ENCODE measurements at places on chromosomes 11 and 22.
A peak's percentile ranks its signal among the peaks of the same experiment; 100 is the strongest.

GRCh38 chr11:843086-843734, 558 bp downstream of the TSPAN4 start:
- H3K36me3 ChIP-seq, result peaks cover 8% of the 10 kb centered on the region
- H3K27me3 ChIP-seq, result peaks cover 13% of the 10 kb centered on the region
- DNase-seq, result peak; percentile 47
- H3K4me1 ChIP-seq, result peaks cover 40% of the 10 kb centered on the region
- no peak overlapping the region for H3K27ac ChIP-seq

DNA sequence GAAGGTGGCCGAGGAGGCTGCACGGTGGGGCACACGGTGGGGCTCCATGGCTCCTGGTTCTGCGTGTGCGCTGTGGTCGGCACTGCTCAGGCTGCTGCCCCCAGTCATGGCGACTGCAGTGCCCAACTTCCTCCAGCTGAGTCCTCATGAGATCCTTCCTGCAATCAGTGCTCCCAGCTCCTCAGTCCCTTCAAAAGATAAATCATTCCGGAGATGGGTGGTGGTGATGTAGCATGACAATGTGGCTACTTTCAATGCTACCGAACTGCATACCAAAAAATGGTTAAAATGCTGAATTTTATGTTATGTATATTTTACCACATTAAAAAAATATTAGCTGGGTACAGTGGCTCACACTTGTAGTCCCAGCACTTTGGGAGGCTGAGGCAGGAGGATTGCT, 14.1 kb upstream of the VPREB1 start:
- no peak overlapping the region for H3K27ac ChIP-seq
- no peaks in the 10 kb centered on the region for H3K36me3 ChIP-seq
- peaks cover 94% of the 10 kb centered on the region for H3K27me3 ChIP-seq
- H3K4me3 ChIP-seq, result no peak overlapping the region
- no peaks in the 10 kb centered on the region for H3K4me1 ChIP-seq

DNA sequence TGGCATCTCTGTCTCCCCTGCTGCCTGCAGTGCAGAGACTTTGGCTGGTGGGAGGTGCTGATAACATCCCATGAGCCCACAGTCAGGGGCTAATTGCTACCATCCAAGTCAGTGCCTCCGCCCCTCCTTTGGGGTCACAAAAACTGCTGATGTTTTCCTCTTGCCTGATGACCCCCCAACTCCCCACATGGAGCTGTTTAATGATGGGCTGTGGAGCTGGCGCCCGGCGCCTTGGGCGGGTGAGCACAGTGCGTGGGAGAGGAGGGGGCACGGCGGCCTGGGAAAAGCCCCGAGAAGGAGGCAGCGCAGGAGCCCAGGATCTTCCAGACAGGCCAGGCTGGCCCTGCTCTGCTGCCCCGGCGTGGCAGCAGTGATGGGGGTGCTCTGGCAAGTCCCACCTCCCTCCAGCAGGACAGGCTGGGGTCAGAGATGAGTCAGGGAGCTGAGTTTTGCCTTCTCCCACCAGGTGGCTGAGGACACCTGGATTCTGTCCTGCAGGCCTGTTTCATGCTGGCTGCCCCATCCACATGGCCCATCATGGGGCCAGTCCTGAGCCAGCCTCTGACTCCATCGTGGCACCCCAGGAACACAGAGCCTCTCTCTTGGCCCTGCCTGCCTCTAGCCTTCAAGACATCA, 43.8 kb downstream of the NECTIN1 start:
- peaks cover 81% of the 10 kb centered on the region for H3K4me1 ChIP-seq
- peak overlapping the region; percentile 28 for H3K4me3 ChIP-seq
- H3K27ac ChIP-seq, result peak overlapping the region; percentile 85
- no peaks in the 10 kb centered on the region for H3K36me3 ChIP-seq

DNA sequence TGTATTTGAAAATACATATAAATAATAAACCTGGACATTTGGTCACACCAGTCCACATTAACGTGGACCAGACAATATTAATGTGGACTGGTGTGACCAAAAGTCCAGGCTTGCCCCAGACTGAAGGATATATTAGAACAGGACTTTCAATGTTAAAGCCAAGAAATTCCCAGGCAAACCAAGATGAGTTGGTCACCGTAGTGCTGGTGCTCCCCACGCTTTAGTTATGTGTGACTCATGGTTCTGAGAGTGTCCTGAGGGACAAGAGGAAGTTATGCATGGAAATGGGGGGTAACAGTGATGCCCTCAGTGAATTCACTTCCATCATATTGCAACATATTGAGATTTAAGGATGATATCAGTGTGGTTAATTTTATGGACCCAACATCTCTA, 31.4 kb downstream of the POU2AF1 start:
- no peak overlapping the region for H3K4me3 ChIP-seq
- peaks cover 9% of the 10 kb centered on the region for H3K27me3 ChIP-seq
- DNase-seq, result no peak
- no peak overlapping the region for H3K27ac ChIP-seq
- peaks cover 15% of the 10 kb centered on the region for H3K4me1 ChIP-seq
- no peaks in the 10 kb centered on the region for H3K36me3 ChIP-seq

DNA sequence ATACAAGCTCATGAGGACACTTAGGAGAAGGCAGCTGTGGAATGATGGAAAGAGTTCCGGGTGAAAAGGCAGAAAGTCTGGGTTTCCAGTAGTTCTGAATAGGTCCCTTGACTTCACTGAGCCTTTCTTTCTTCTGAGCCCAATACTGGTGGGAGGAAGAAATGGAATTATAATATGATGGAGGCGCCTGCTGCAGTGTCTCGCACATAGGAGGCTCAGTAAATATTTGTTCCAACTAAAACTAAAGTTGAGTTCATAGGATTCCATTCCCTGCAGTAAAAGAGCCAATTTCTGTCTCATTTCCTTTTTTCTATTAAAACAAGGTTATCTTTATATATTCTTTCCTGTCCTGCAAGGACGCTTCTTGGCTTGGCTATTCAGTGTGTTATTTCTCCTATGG, 5.2 kb upstream of the CLMP start:
- H3K27me3 ChIP-seq, result peaks cover 9% of the 10 kb centered on the region
- H3K36me3 ChIP-seq, result no peaks in the 10 kb centered on the region
- H3K4me1 ChIP-seq, result peaks cover 85% of the 10 kb centered on the region
- H3K27ac ChIP-seq, result no peak overlapping the region

DNA sequence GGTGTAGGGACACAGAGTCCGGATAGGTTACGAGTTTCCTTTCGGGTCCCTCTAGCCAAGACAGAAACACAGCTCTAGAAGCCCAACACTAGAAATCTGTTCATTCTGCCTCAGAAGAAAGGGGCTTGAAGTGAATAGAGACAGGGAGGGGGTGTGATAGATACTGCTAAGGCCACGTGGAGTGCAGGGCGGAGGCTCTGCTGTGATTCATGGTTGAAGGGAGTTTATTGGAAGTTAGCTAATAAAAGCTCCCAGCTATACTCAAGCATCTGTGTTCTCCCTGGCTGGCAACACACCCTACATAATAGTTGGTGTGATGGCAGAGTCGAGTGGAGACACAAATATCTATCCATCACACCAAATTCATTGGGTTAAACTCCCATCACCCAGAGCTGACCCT, 337.4 kb downstream of the CADM1 start:
- peaks cover 14% of the 10 kb centered on the region for H3K27me3 ChIP-seq
- peak overlapping the region; percentile 2 for H3K4me3 ChIP-seq
- DNase-seq, result no peak
- peaks cover 6% of the 10 kb centered on the region for H3K36me3 ChIP-seq
- no peak overlapping the region for H3K27ac ChIP-seq

DNA sequence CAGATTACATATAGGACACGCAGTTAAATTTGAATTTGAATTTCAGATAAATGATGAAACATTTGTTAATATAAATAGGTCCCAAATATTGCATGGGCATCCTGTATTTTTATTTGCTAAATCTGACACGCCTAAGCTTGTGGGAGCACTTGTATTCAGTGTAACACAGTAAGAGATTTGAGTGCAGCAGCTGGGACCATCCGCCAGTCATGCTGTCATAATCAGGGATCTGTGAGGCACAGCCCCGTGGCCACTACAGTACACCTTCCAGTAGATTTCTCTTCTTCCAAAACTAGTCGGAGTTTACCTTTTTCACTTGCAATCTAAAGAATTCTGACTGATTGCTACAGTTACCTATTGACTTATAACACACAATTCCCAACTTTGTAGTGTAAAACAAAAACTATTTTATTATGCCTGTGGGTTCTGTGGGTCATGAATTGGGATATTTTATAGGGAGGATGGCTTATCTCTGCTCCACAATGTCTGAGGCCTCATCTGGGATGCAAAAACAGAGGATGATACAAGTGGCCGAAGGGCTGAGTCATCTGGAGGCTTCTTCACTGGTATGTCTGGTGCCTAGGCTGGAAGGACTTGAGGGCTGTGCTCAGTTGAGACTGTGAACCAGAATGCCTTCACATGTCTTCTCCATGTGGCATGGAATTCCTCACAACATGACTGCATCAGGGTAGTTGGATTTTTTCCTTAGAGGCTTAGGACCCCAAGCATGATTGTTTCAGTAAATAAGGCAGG, 74.1 kb downstream of the PRSS23 start:
- H3K36me3 ChIP-seq, result peaks cover 18% of the 10 kb centered on the region
- H3K4me1 ChIP-seq, result peaks cover 20% of the 10 kb centered on the region
- no peak for DNase-seq
- no peak overlapping the region for H3K27ac ChIP-seq

- H3K36me3 ChIP-seq, result peaks cover 71% of the 10 kb centered on the region
- H3K27ac ChIP-seq, result no peak overlapping the region
- H3K4me3 ChIP-seq, result no peak overlapping the region
- H3K27me3 ChIP-seq, result peaks cover 4% of the 10 kb centered on the region
Measured at GRCh38 chr22:45828841-45829240, 148.1 kb downstream of the WNT7B start.

GRCh38 chr11:108562746-108563581, 30.6 kb downstream of the EXPH5 start:
- H3K27me3 ChIP-seq, result no peaks in the 10 kb centered on the region
- H3K4me3 ChIP-seq, result no peak overlapping the region
- peaks cover 46% of the 10 kb centered on the region for H3K4me1 ChIP-seq
- DNase-seq, result no peak
- H3K27ac ChIP-seq, result peak overlapping the region; percentile 68

GRCh38 chr11:61357233-61357893, 4.3 kb downstream of the CYB561A3 start:
- peaks cover 5% of the 10 kb centered on the region for H3K27me3 ChIP-seq
- H3K27ac ChIP-seq, result peak overlapping the region; percentile 10
- DNase-seq, result no peak
- H3K4me1 ChIP-seq, result peaks cover 24% of the 10 kb centered on the region
- H3K36me3 ChIP-seq, result no peaks in the 10 kb centered on the region
- no peak overlapping the region for H3K4me3 ChIP-seq

DNA sequence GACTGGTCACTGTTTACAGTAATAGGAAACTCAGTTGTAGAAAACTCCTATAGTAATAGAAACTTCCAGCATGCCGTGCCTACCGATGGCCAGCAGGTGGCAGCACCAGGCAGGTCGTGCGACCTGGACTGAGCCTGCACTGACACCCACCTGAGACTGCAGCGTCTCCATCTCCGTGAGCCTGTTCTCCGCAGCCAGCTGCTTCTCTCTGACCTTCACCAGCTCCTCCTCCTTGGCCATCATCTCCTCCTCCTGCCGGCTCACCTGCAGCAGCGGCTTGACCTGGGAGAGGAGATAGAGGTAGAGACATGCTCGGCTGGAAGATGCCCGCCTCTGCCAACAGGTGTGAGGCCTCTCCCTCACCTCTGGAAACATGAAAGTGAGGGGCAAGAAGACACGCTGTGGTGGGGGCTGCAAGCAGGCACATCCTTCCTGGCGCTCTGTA, 48.5 kb downstream of the APOL1 start:
- H3K27me3 ChIP-seq, result no peaks in the 10 kb centered on the region
- no peaks in the 10 kb centered on the region for H3K4me1 ChIP-seq
- peak overlapping the region; percentile 69 for H3K27ac ChIP-seq
- H3K36me3 ChIP-seq, result peaks cover 57% of the 10 kb centered on the region
- no peak overlapping the region for H3K4me3 ChIP-seq

- no peaks in the 10 kb centered on the region for H3K36me3 ChIP-seq
- H3K4me1 ChIP-seq, result peaks cover 68% of the 10 kb centered on the region
- peak overlapping the region; percentile 82 for H3K4me3 ChIP-seq
Measured at GRCh38 chr11:61007383-61007955, 36.0 kb downstream of the CD6 start.

- H3K36me3 ChIP-seq, result no peaks in the 10 kb centered on the region
- peaks cover 8% of the 10 kb centered on the region for H3K4me1 ChIP-seq
- peaks cover 5% of the 10 kb centered on the region for H3K27me3 ChIP-seq
- H3K27ac ChIP-seq, result no peak overlapping the region
- H3K4me3 ChIP-seq, result no peak overlapping the region
Measured at GRCh38 chr11:82634091-82634490, 99.6 kb downstream of the FAM181B start.

DNA sequence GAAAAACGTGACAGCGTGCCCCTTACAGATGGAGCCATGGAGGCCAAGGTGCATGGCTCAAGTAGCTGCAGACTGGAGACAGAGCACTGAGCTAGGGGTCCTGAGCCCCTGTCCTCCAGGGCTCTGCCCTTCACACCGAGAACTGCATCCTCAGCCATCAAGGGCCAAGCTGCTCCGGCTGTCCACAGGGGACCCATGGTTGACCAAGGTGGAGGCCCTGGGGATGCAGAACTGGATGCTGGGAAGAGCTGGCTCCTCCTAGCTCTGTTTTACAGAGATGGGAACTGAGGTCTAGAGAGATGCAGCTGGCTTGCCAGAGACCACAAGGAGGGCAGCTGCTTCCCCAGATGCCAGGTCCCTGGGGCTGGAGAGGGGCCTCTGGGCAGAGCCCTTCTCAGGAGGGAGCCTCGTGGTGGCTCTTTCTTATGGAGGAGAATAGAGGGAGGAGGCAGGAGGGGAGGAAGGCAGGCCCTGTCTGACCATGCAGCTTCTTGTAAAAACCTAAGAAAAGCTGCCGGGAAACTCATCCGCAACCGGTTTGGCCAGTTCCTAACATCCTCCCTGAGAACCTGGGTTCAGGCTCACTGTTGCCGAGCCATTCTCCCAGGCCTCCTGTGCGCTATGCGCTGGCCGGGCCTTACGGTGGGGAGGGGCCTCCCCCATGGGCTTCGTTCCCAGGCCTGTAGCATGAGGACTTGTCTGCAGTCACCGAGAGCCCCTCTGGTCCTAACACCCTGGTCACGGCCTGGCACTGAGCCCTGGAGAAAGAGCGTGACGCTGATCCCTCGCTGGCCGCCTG, 80.6 kb downstream of the WNT7B start:
- no peaks in the 10 kb centered on the region for H3K4me1 ChIP-seq
- H3K36me3 ChIP-seq, result no peaks in the 10 kb centered on the region
- no peak for DNase-seq

Measured in nephron progenitor cell (in vitro differentiated cells).